ENCODE measurements at places on chromosomes 6 and 20.

- DNase-seq: no peak
Measured at GRCh38 chr6:31815025-31815838, at the start of the genes HSPA1A and HSPA1L. Gene HSPA1A (plus strand): TSS chr6:31815543. CDS start chr6:31815757, 214 bp downstream. Gene HSPA1L (minus strand): TSS chr6:31815283. CDS start chr6:31811972, 3,311 bp downstream.

DNA sequence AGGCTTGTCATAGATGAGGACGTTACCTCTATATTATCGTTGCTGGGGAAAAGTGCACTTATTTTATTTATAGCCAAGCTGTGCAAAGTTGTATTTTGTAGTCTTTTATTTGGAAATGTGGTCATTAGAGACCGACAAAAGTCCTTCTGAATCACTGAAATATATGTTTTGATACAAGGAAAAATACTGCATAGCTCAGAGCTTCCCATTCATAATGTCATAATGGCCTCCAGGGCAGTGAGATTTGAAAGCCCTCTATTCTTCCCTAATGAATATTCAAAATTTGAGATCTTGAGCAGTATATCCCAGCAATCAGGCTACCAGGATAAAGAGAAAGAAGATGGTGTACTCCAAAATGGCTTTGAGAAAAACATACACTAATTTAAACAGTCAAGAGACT is 64.6 kb downstream of the CAP2 start:
- DNase-seq: no peak

DNA sequence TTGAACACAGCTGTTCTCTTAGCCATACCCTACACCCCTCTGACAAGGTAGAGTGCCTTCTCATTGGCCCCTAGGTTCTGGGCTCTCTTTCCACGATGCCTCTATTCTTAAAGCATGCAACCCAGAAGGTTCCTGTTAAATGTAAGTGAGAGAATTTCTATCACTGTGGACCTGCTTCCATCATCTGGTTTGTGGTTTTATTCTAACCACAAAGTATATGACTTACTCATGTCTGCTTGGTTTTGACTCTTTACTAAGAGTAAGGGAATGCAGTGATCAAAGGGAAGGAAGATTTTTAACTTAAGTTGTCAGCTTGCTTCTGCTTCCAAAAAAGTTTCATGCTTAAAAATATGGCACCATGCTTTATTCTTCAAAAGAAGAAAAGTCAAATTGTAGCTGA is 80.2 kb downstream of the ANKEF1 start:
- no peak for DNase-seq

- DNase-seq: no peak
Measured at GRCh38 chr6:5718231-5718947, 288.3 kb downstream of the NRN1 start.

DNA sequence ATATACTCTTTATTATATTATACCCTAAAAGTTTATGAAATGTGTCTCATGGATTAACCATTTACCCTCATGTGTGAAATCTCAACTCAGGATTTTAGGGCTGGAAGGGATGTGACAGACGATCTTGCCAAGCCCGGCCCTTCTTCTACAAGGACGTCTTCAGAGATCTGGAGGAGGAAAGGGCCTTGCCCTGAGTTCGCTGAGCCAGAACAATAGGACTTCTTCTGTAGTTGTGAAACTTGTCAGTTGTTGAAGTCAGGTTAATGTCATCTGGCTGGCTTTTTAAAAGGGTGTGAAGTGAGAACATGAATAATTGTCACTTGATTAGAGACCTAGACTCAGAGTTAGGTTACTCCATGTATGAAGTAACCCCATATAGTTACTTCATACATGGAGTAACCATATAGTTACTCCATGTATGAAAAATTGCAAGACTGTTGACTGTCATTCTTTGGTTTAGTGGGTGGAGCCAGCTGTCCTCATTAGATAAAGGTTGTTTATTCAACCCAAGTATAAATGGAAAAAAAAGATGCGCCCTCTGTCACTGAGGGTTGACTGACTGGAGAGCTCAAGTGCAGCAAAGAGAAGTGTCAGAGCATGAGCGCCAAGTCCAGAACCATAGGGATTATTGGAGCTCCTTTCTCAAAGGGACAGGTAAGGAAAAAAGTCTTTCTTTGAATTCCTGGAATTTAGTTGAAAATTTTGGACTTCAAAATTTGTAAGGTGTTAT is at the start of gene ARG1:
Gene ARG1 (plus strand): TSS at position 541 of the 730 bp plus-strand sequence. CDS start 57 bp downstream, at position 598.
- no peak for DNase-seq

- no peak for DNase-seq
Measured at GRCh38 chr6:148790817-148791216, 44.0 kb downstream of the UST start.

DNA sequence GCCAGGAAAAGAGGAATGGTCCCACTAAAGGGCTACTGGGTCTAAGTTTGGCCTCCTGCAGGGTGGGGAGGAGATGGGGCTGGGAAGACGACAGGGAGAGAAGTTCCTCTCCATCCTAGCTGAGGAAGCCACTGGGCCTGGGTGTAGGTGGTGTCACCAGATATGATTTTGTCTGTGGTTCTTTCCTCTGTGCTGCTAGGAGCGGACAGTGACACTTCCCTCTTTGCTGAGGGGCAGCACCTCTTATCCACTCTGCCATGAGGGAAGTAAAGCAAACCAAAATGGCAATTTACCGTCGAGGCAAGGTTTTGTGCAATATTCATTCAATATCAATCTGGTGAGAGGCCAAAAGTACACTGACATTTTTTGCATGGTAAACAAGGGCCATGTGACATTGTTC is 33.0 kb upstream of the NR2E1 start:
- DNase-seq: no peak

DNA sequence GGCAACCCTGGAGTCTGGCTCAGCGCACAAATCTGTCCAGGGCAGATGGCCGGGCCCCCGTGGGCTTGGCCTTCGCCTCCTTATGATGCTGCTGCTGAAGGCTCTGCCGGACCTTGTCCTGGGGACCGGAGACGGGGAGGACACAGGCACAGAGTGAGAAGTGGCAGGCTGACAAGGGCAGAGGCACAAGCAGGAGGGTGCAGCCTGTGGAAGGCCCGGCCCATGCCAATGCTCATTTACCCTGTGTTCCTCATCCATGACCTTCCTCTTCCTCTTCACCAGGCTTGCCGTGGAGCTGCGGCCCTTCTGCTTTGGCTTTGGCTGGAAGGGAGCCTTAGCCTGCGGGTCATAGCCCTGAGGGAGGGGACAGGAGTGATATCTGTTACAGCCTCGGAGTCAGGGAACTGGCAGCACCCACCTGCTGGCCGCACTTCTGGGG is 2.4 kb downstream of the B3GALT4 start:
- no peak for DNase-seq

DNA sequence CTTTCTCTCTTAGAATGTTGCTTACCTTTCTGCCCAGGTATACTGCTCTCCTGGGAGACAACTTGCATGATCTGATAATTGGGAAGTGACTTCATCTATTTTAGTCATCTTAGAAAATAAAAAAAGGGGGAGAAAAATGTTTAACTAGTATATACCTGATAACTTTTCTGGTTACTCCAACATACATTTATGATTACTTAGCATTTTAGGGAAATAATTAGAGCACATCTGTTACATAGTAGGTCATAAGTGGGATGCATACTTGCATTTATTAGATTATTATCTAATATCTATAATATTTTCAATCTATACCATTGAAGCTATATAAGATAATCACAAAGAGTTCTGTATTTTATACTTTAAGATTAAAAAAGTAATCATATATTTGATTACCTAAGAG is 193.9 kb upstream of the EYS start:
- DNase-seq: no peak

GRCh38 chr6:84967965-84968364 is 203.6 kb upstream of the TBX18 start:
- no peak for DNase-seq

DNA sequence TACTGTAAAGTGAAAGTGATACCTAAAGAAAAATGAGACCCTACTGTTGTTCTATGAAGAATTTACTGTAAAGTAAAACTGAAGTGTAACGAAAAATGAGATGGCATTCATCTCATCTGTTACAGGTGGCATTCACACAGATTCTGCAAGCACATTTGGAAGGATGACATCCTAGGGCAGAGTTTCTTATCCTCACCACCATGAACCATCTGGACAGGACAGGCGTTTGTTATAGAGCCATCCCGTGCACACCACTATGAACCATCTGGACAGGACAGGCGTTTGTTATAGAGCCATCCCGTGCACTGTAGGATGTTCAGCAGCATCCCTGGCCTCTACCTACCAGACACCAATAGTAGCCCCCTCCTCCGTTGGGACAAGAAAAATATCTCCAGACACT is 294.8 kb downstream of the GMDS start:
- no peak for DNase-seq

DNA sequence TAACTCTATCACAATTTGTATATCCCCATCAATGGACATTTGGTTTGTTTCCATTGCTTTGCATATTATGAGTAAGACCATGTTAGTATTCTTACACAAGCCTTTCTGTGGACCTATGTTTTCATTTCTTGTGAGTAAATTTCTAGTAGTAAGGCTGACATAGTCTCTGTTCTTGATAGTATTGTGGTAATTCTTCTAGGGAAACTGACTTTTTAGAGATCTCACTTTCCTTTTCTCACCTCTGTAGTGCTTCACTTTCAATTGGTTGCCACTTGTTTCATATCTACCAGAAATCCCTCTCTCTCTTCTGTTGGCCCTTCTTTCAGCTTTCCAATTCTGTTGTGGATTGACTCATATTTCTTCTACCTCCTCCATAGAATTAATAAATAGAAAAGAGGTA is 8.5 kb downstream of the ISM1 start:
- no peak for DNase-seq

DNA sequence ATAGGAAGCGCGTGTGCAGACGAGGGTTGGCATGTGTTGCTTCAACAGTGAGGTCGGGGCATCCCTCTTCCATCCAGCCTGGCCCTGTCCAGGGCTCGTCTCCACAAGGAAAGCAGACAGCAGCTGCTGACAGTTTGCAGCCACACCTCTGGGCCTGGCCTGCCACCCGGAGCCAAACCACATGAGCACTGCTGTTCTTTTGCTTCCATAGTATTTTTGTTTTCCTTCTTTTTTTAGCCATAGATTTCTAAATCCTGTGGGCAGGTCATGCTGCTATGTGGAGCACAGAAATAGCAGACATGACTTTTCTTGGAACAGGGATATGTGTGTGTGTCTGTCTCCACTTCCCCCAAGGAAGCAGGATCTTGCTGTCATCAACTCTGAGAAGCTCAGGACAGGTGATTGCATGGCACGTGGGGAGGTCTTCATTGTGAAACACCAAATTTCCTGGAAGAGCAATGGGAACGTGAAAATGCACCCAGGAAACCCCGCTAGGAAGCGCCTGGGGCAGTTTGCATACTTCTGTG is 167.4 kb downstream of the DTNBP1 start:
- no peak for DNase-seq

DNA sequence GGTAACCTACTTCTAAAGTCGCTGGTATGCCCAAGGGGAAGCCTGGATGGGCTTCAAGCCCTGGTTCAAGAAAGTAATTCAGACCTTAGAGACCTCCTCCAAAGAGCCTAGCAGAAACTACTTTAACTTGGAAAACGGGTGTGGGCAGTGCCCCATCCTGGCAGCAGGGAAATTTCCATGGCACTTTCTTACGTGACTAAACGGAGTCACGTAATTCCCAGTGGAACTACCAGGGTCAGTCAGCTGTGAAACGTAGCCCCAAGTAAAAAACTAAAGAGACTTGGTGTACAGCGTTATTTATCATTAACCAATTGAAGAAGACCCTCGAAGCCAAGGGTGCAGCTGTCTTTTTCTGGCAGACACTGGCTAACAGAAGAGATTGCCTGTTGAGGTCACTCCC is 114.0 kb downstream of the RCAN2 start:
- no peak for DNase-seq

DNA sequence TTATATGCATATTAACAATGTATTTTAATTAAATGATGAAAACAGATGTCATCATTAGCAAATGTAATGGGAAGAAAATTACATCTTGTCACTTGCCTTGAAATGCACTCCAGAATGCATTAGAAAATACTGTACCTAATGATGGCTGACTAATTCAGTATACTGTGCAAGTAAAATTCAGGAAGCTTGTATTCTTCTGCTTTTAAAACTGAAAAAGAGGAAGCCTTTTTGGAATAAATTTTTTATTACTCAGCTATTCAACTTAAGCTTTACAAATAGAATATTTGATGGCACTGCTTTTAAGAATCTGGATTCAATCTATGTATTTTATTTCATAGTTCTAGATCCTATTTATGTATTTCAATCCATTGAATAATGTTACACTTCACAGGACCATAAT is 195.5 kb downstream of the RIMS1 start:
- no peak for DNase-seq

- DNase-seq: no peak
Measured at GRCh38 chr20:12152996-12153395, 235.3 kb downstream of the BTBD3 start.

GRCh38 chr6:77474286-77474956 is 11.1 kb upstream of the HTR1B start:
- no peak for DNase-seq

- DNase-seq: no peak
Measured at GRCh38 chr20:20561172-20561571, 151.3 kb downstream of the RALGAPA2 start.

GRCh38 chr6:105170059-105170458 is 9.8 kb downstream of the POPDC3 start:
- DNase-seq: no peak

DNA sequence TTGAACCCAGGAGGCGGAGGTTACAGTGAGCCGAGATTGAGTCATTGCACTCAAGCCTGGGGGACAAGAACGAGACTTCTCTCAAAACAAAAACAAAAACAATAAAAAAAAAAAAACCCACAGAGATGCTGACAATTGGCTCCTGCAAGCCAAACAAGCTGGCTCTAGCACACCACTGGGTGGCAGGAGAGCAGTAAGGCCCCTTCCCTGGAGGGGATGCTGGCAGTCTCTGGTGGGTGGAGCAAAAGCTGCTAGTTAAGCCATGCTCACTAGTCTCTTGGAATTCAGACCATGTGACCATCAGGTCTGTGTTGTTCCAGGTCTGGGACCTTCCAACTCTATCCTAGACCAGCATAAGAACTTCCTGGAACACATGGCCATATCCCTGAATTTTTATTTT is 18.9 kb upstream of the DSN1 start:
- DNase-seq: no peak

DNA sequence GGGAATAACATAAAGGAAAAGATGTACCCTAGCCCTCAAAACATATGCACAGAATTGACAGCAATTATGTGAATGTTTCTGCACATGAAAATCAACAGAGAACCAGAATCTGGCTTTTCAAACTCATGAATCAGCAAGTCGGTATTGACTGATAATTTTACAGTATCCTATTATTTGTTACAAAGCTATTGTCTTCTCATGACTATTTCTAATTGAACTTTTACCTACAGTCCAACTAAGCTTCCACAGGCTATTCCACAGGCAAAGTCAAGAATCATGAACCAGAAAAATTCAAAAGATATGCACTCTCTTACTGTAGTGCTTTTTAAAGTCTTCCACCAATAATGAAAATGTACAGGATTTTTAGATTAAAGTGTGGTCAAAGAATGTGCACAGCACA is 49.1 kb upstream of the DST start:
- DNase-seq: no peak

DNA sequence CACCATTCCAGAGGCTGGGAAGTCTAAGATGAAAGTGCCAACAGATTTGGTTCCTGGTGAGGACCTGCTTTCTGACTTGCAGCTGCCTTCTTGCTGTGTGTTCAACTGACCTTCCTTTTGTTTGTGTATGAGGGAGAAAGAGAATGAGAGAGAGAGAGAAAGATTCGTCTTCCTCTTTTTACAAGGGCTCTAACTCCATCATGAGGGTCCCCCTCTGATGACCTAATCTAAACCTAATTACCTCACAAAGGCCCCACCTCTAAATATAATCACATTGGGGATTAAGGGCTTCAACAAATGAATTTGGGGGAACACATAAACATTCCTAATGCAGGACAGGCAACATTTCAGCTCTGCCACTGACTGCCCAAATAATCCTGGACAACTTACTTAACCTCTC is 130.7 kb downstream of the PLCB1 start:
- DNase-seq: no peak
